HEK293T (cell line): ENCODE measurements at places on chromosomes 12 and 14.
A peak's percentile ranks its signal among the peaks of the same experiment; 100 is the strongest.

DNA sequence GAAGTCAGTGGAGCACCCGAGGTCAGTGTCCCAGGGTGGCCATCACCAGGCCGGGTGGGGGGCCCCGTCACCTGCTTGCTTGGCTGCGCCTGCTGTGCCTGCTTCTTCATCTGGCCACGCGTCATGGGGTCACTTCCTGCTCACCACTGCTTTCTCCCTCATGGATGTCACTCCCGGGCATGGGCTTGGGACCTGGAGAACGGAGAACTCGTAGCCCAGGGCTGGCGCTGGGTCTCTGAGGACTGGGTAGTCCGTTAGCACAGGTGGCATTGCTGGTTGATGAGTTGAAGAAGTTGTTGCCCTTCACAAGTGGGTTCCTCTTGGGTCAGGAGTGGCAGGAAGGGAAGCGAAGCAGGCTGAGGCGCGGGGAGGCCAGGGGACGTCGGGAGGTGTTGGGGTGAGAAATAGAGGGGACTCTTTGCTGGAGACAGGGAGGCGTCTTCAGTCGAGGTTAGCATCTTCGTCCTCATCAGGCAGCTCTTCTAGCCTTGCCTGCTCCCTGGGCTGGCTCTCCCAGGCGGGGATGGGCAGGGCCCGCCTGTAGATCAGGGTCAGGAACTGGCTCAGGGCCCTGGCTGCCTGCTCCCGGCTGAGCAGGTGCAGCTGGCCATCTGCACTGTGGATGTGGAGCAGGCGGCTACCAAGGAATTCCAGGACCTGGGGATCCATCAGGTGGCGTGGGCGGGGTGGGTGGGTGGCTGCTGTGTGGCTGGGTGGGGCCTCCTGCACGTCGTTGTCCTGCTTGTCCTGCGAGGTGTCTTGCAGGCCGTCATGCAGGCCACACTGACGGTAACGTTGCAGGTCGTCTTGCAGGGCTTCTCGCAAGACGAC, 23.0 kb downstream of the RTL1 start:
- DNase-seq: no peak

DNA sequence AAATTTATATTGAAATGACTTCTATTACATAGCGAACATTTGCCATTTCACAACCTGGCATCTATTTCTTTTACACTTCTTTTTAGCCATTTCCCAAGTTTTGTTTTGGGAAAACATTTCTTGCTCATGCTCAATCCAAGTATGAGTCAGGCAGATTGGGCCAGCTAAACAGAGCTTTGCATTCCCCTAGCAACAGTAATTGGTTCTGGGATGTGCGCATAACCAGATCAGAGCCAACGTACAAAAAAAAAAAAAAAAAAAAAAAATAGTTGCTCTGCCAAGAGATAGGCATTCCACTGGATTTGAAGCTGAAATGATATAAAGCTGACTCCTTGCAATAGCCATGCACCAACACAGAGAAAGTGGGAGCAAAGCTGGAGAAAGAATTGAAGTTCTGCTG, 37.5 kb downstream of the PLCZ1 start:
- DNase-seq: no peak

DNA sequence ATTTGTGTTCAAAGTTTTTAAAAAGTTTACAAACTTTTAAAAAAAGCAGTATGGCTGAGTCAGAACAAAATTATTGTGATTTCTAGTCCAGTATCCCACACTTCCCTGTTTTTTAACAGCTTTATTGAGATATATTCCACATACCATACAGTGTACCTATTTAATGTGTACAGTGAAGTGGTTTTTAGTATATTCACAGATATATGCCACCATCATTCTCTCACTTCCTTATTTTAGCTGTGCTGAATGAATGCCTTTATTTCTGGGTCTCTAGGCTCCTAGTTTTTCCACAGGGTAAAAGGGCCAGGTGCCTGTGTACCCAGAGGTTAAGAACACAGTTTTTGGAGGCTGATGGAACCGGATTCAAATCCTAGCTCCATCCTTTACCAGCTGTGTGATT, 58.9 kb upstream of the SRSF5 start:
- no peak for DNase-seq

- DNase-seq: no peak
Observed at GRCh38 chr12:12396694-12397093, 39.8 kb downstream of the BORCS5 start.

DNA sequence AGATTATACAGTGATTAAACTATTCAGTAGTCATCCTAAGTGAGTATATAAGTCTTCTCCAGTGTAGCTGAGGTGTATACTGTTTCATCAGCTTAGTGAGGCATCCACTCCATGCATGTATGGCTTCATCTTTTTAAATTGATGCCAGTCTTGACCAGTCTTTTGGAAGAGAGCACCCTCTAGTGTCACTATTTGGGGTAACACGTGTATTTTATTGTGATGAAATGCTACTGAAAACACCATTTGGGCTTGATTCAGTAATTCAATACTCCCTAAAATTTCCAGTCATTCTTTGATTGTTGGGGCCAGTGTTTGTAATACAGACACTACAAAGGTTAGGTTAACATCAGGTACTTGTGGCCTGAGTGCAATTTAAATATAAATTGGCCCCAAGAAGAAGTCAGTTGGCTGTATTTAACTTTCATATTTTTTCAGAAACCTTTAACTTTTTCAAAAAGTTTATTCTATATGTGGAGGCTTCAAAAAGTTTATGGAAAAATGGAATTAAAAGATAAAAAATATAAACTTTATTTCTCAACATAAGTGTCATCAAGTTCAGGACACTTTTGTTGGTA, 35.3 kb downstream of the MIPOL1 start:
- peak; percentile 46 for DNase-seq

DNA sequence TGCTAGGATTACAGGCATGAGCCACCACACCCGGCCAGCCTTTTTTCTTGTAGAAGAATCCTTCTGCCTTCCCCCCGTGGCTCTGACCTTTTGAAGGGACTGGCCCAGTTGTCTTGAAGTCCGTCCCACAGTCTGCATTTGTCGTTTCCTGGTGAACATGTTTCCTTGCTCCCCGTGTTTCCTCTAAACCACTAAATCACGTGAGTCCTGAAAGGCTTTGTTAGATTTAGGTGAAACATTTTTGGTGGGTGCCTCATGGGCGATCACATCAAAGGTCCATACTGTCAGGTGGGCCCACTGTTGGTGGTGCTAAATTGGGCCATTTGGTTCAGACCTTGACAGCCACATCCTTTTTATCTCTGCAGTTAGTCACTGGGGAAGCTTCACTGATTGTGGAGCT, 26.3 kb downstream of the MLXIP start:
- DNase-seq: no peak

DNA sequence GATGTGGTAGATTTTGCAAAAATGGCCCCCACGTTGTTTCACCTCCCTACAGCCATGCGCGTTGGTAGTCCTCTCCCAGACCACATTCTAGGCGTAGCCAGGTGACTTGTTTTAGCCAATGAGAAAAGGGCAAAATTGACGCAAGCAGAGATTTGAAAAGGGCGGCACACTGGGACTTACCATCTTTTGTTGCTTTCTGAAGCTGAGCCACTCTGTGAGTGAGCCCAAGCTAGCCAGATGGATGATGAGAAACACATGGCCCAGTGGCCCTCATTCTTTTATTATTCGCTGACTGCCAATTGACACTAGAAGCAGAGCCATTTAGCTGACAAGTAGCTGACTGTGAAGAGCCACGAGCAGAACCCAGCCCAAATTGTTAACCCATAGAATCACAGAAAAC, 142.0 kb upstream of the GZMB start:
- no peak for DNase-seq

DNA sequence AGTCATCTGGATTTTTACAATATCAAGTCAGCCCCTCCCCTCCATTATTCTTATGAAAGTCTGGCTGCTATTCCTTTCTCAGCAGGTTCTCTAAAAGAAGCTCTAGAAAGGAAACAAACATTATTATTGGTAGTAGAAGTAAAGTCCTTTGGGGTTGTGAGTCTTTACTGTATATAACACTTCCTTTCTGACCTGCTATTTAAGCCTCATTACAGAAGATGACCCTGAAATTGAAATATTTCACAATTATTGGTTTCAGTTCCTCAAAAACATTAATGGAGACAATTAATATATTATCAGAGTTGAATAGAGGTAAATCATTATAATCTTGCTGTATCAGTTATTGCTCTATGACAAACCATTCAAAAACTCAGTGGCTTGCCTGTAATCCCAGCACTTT, 19.3 kb downstream of the PLEKHA5 start:
- DNase-seq: no peak

- DNase-seq: no peak
Observed at GRCh38 chr12:19895246-19896020, 456.1 kb downstream of the AEBP2 start.

DNA sequence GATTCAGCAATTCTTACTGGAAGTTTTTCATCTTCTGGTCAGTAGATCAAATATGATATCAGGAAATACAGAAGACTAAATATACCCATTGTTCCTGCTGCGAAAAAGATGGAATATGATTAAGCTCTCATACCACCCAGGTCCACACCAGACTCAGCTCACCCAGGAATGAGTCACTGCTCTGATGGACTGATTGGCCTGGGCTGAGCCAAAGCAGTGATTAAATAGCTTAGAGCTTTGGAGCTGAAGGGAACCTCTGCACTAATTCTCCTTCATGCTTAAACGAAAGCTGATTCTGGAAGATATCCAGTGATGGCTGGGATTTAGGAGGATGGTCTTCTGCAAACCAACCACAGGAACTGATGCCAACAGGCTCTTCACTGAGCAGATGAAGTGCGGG, 62.0 kb upstream of the SYT1 start:
- DNase-seq: no peak

DNA sequence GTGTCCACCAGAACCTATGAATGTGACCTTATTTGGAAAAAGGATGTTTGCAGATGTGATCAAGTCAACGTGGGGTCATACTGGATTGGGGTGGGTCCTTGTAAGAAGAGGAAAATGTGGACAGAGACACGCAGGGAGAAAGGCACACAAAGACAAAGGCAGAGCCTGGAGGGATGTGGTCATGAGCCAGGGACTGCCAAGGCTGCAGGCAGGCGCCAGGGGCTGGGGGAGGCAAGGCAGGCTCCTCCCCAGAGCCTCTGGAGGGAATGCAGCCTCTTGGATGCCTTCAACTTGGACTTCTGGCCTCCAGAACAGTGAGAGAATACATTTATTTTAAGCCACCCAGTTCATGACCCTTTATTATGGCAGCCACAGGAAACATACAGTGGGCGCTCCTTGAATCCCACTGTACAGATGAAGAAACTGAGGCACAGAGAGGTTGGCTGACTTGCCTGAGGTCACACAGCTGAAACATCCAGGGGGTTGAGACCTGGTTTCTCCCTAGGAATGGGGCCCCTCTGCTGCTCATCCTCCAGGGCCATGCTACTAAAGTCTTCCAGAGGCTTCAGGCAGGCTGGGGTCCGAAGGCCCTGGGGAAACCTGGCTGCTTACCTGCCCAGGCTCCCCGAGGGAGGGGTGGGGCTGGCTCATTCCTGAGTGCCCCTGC, 99.7 kb downstream of the RFLNA start:
- no peak for DNase-seq

DNA sequence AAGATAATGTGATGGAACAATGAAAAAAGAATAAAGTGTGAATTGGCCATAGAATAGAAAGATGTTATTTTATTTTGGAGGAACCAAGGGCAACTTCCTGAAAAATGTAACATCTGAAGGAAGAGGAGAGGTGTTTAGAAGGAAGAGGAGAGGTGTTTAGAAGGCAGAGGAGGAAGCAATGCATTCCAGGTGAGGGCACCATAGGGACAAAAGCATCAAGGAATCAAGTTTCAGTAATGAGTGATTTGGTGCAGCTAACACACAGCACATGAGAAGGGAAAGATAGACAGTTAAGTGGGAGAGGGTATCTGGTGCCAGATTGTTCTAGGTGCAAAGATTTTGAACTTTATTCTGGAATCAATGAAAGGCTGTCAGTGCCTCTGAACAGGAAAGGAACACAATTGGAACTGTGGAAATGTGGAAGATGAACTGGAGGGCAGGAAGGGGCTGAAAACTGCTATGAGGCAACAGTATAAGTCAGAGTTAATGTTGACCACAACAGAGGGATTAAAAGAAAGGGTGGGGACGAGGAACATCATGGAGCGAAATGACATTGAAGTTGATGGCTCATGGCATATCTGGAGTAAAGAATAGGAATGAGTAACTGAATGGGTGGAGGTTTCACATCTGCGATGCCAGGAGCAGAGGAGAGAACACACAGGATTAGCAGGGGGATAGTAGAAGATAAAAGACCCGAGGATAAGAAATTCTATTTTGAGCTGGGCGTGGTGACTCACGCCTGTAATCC, 326.6 kb downstream of the LRIG3 start:
- no peak for DNase-seq

DNA sequence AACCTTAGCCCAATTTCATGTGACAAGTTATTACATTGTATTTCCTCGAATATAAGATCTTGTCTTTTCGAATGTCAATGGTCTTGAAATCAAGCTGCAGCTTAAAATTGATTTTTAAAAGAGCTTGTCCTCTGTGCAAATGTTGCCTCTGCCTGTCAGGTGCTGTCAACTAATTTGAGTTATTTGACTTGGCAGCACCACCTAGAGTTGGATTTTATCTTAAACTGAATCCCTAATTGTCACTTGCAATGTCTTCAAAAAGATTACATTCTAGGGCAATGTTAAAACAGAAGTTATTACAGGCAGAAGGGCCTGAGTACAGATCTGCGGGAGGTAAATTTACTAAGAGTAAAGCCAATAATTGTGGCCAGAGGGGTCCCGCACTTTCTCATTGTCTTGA, 26.2 kb upstream of the TUNAR start:
- no peak for DNase-seq

DNA sequence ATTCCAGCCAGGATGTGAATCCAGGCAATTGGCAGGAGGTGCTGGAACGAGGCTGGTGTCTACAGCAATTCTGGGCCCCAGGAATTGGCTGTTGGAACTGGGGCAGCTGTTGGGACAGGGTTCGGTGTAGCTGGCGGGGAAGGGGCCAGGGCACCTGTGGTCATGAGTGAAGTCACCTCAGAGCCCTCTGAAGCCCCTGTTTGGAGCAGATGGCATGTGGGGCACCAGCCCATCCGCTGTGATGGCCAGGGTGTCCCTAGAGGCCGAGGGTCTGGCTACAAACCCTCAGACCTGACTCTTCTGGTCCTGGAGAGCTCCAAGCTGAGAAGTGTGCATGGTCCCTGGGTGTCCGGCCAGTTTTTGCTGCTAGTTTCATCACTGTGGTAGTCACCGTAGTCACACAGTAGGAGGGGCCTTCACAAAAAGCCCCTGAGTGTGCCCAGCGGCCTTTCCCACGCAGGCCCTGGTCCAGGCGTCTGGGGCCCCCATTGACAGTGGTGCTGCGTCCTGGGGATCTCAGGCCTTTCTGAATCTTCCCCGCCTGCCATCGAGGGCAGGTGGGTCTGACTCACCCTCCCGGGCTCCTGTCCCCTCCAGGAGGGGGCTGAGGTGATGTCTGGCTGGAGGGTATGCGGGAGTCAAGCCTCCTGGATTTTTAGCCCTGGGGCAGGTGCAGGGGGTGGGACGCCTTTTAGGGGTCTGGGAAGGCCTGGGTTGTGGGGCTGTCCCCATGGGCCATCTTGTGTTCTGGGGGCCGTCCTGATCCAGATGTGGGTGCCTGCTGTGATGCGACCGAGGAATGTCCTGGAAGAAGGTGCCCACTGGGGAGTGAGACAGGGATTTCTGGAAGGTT, 368.0 kb downstream of the TMEM121 start:
- no peak for DNase-seq

GRCh38 chr12:9687228-9687627, 17.7 kb downstream of the CLEC2D start:
- no peak for DNase-seq

GRCh38 chr14:57998766-57999165, 132.9 kb upstream of the SLC35F4 start:
- DNase-seq: no peak
